ENCODE measurements at places on chromosomes 6 and 20. TPM values are rescaled to one million over a fixed set of nuclear protein-coding genes. Genes with fewer than 3 reads are reported as not detected.

DNA sequence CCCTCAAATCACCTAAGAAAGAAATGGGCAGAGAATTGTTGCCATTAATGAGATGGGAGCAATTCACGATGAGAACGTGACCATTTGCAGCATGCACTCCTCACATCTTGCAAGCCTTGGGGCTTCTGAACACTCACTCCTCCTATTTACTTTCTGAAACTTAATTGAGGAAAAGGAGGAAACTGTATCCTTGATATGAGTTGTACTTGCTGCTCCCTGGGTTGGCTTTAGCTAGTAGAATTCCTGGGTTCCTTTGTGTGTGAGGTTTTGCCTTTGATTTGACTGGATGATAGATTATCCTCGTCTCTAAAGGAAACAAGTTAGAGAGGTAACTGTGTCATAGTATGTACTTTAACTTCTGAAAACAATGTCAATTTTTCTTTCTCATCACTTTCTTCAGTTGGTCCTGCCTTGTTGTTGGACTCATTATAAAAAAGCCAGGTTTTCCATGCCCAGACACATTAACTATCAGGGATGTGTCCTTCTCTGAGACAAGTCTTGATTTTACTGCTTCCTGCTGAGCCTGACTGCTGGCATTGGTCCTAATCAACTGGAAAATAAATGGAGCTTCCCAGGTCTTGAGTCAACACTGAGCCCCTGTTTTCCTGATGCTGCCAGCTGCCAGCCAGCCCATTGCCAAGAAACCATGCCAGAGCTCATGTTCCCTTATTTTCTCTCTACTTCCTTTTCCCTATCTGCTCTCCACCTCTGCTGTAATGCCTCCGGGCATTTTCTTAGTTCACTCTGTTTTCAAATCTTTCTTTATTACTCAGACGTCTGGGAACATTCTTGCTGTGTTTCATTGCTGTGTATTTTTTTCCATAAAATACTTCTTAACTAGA, 6.0 kb upstream of the MRAP2 start:
- DNase-seq, result peak; percentile 24

- DNase-seq, result no peak
Measured at GRCh38 chr6:48916607-48917006, 546.4 kb downstream of the MMUT start.

GRCh38 chr20:53655625-53656292, 62.1 kb upstream of the ZNF217 start:
- DNase-seq, result no peak

- DNase-seq, result no peak
Measured at GRCh38 chr6:144564202-144564601, 279.1 kb downstream of the UTRN start.

DNA sequence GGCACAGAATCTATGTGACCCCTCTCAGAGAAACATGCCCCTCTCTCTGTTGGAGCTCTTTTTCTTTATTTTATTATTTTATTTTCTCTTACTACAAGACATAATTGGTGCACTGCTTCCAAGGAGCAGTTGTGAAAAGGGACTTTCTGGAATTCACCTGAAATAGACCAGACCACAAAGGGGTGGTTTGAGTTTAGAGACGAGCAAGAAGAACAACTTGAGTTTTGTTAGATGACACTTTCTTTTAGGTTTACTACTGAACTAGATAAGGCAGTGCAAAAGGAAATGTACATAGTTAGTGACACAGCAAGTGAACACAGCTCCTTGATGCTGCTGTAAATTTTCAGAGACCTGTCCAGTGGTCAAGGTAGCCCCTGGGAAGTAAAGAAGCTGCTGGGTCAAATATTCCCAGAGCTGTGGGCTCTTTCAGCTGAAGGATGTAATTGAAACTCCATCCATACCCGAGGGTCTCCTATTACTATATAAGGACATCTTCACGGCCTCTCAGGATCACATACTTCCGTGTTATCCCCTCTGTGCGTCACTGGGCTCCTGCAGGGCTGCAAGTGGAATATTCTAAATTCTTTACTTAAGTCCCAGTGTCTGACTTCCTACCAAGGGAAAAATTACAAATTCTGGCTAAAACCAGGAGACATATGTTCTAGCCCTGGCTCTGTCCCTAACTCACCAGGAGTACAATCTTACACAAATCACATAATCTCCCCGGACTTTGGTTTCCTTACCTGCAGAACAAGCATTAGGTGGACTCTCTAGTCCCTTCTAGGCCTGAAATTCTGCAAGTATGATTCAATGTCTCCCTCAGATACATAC, 69.1 kb upstream of the ADTRP start:
- DNase-seq, result no peak

DNA sequence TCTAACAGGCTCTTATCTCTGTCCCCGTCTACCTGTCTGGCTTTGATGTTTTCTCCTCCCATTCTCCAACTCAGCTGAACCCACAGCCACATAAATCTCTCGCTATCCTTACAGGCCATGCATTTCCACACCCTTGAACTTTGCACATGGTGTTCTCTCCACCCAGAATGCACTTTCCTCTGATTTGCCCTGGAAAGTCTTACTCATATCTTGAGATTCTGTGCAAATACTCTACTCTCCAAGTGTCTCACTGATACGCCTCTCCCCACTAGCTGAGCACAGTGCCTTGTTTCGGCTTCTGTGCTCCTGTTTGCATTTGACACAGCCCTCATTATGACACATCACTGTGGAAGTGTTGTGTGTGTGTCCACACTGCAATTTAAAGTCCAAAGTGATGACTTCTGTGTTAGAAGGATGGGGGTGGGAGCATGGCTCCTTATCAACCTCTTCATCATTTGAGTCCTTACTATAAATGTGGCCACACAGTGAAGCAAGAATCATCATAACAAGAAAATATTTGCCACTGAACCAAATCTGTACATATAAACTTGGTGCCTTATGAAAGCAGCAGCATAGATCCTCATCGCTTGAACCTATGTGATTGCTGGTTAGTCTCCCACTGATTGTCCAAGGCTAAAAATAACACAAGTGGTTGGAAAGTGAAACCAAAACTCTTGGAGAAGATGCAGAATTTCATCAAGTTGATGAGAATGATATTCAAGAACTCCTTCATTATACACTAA, 5.5 kb upstream of the PRELID3B start:
- DNase-seq, result no peak

DNA sequence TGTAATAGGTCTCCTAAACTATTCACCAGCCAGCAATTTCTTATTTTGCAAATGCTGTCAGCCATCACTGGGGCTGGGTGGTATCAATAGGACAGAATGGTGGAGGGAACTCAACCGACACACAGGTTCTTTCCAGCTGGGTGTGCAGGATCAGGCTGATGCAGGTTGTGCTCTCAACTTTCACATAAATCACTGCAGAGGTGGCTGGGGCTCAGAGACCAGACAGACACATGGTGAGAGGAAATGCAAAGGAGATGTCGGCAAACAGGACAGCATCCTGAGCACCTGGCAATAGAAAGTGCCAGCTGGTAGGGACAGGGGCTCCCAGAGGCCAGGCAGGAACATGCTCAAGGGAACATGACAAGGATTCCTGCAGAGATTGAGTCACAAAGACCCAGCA, 254.9 kb downstream of the SOD2 start:
- DNase-seq, result no peak

Gene KIF16B
- total RNA-seq, result 4.3 TPM

Gene HCK
- not detected for total RNA-seq

Gene HLA-DMB
- 32.4 TPM for total RNA-seq

Gene FOXQ1
- total RNA-seq, result 51.0 TPM

Gene AHCY
- total RNA-seq, result 169 TPM

Gene MDFI
- 23.9 TPM for total RNA-seq
